ENCODE measurements at places on chromosomes 5 and 9.

DNA sequence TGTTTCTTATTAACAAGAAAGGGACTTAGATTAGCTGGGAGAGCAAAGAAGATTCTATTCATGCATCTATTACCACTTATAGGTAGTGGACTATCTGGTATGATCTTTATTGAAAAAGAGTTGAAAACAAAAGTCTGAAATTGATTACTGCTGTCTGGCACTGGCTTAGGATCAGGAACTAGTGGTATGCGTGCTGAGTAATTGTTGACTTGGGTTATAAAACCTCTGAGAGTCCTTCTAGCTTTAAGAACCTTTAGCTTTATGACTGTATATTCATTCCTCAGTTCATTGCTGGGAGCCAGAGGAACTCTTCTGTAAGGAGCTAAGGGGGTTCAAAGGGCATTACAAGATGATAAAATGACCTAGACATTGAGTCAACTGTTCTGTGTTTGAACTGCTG, 7.6 kb downstream of the SLC1A1 start:
- DNase-seq: no peak

DNA sequence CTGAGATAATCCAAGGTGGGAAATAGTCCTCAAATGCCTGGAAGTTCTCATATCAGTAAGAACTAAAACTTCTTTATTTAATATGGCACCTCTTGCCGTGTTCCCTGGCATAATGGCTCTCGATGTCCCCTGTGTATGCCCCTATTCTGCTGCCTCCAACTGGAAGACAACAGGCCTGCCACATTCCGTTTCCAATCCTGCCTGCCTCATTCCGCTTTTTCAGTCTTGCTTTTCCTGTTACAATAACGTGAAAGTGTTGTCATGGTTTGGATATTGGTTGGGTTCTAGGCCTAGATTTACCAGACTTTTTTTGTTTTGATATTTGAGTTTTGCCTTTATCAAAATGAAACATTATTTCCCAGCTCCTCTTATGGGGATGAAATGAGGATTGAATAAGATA, 98.2 kb downstream of the FOCAD start:
- DNase-seq: no peak

DNA sequence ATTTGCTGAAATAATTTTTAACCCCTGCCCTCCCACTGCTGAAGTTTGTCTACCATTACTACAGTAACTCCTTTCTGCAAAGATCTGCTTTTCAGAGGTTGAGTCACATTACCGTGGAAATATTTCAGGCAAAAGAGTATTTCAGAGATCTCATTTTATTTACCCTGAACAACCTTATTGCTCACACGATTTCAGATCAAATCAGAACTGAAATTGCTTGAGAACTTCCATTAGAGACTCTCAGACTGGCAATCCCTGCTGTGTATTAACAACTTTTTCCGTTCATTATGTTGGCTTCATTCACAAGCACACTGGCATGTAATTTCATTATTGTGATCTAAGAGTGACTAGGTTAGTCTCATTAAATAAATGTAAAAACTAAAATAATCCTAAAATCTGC, 16.1 kb downstream of the NR6A1 start:
- DNase-seq: no peak

GRCh38 chr9:113395000-113395861, 5.9 kb downstream of the ALAD start:
- DNase-seq: no peak

- no peak for DNase-seq
These were observed 321.8 kb upstream of the MEF2C start for GRCh38 chr5:89204756-89205155.

DNA sequence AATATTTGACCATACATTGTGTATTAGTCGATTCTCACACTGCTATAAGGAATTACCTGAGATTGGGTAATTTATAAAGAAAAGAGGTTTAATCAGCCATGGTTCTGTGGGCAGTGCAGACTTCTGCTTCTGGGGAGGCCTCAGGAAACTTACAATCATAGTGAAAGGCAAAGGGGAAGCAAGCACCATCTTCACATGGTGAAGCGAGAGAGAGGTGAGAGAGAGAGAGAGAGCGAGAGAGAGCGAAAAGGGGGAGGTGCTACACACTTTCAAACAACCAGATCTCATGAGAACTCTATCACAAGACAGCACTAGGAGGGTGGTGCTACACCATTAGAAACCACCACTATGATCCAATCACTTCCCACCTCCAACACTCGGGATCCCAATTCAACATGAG, 4.1 kb upstream of the GRAMD2B start:
- DNase-seq: no peak

GRCh38 chr9:71582347-71582746, 186.0 kb downstream of the CEMIP2 start:
- no peak for DNase-seq

DNA sequence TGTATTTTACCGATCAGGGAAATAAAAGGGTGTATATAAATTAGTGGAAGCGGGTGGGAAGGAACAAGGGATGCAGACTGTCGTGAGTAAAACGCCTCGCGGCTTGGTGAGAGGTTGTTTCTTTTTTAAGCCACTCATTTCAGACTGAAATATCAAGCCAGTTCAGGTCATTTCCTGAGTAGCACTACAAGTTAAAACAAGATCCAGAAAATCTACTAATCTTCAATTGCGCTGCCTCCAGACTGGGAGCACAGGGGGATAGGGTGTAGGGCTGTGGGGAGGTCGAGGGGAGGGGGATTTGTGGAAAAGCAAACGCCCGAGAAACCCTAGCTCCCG, 140.8 kb downstream of the TSSK1B start:
- DNase-seq: peak; percentile 25
